ENCODE measurements at places on chromosomes 1 and 21.

DNA sequence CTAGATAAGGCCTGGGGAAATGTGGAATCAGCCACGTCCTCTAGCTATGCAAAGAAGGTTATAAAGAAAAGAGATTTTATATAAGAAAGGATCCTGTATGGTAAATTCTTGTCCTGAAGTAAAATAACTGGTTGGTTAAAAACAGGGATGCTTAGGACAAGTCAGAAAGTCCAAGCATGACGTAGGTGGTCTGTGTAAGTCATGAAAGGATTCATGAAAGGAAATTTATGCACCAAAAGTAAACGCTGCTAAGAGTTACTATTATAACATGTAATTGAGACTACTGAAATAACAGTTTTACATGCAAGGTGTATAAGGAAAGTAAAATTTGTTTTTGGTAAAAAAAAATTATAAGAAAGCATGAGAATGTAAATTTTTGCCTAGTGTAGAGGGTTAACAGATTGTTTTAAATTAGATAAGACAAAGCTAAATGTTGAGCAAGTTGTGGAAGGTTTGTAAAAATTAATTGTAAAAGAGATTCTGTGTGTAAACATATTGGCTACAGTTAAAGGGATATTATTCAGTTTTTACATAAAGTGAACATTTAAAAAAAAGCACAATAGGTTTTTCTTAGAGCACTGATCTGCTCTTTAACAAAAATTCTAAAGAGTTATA is 43.9 kb downstream of the PIGK start:
- DNase-seq = no peak

- DNase-seq = no peak
Observed at GRCh38 chr1:213429642-213430041, 378.6 kb downstream of the RPS6KC1 start.

DNA sequence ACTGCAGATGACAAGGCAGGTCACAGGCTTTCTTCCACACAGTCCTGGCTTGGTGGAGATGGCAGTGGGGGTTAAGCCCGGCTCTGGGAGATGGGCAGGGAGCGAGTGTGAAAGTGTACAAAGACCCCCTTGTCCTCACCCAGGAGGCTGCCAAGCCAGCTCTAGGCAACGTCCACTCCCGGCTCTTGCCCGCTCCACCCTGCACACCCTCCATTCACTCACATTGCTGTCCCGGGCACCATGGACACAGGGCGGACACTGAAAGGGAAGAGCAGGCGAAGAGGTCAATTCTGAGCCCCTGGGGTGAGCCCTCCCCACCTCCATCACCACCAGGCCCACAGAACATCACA is 8.9 kb downstream of the COL16A1 start:
- peak; percentile 47 for DNase-seq

DNA sequence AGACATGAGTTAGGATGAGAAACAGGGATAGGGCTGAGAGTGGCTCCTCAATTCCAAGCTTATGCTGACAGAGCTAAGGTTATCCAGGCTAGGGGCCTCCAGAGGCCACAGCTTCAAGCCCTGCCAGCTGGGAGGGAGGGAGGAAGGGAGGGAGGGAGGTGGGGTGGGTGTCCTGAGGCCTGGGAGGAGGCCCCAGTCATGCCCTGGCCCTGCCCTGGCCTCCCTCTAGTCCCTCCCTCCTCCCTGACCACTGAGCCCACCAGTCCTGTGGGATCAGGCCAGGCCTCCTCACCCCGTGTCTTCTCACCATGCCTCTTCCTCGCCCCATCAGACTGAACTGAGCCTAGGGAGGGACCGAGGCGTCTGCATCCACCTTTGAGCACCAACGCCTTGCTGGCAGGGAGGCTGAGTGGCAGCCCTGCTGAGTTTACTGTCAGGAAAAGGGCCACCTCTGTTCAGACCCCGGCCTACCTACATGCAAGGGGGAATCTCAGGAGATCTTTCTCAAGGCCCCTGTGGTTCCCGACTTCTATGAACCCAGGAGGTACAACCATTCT is 116.1 kb downstream of the NPHP4 start:
- no peak for DNase-seq

DNA sequence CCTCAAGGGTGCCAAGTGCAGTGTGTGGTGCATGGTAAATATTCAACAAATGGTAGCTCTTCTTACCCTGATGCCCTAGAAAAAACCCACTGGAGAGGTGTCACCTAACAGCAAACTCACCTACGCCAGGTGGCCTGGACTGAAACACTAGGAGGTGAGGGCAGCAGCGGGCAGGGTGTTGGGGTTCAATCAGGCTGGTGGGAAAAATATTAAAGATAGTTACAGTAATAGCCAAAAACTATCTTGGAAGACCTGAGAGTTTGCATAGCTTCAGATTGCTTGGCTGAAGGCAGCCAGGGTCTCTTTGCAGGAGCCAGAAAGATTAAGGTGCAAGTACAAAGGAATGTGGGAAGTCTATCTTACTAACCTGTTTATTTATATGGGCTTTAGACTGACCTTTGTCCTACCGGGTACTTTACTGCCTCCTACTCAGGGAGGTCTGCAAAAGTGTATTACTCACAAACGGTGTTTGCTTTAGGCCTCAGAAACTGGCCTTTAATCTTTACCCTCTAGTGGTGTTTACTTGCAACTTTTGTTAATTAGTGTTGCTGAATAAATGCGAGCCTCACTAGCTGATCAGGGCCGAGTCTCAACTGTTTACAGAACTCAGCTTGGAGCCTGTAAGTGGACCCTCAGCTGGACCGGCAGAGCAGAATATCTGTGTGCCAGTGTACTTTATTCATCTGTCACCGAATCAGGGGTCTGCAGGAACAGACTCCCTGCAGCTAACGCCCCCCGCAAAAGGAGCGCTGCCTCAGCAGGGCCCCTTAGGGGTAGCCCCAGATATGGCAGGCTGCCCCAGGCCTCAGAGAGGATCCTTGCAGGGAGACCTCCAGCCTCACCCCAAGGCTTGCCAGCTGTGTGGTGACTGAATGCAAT is 63.9 kb downstream of the SYF2 start:
- DNase-seq = no peak

GRCh38 chr1:94029130-94029993 is 91.6 kb downstream of the ABCA4 start:
- no peak for DNase-seq

DNA sequence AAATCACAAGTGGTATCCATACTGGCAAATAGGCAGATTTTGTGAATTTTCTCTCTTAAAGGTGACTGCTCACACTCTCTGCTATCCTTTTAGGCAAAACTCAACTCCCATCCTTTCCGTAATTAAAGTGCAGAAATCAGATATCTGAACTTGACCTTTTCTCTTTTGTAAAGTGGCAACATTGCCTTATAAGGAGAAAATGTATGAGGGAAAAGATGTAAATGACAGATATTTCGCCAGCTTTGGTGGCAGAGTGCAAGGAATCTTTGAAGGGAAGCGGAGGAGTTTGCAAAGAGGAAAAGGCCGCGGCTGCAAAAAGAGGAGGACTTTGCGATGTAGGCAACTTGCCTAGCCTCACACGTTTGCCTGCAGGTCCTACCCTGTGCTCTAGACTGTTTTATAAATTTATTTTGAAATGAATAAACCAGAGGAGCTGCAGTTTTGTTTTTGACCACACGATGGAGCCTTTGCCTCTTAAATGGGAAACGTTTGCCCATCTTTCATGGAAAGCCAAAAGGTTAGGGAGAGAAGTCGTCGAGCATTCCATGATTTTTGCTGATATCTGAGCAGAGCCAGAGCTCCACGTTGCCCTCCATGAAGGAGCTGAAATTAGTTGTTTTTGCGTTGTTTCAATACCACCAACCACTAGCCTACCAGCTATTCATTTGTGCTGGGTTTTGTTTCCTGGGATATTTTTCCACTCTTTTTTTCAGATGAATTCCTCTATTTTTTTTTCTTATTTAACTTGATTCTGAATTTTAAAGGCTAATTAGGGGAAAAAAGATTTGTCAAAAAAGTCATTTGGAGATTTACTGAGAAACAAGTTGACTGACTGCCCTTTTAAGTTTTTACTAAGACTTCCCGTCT is 242.3 kb downstream of the LMX1A start:
- DNase-seq = peak; percentile 35

- DNase-seq = no peak
Observed at GRCh38 chr21:41602531-41602930, 94.6 kb upstream of the TMPRSS2 start.

DNA sequence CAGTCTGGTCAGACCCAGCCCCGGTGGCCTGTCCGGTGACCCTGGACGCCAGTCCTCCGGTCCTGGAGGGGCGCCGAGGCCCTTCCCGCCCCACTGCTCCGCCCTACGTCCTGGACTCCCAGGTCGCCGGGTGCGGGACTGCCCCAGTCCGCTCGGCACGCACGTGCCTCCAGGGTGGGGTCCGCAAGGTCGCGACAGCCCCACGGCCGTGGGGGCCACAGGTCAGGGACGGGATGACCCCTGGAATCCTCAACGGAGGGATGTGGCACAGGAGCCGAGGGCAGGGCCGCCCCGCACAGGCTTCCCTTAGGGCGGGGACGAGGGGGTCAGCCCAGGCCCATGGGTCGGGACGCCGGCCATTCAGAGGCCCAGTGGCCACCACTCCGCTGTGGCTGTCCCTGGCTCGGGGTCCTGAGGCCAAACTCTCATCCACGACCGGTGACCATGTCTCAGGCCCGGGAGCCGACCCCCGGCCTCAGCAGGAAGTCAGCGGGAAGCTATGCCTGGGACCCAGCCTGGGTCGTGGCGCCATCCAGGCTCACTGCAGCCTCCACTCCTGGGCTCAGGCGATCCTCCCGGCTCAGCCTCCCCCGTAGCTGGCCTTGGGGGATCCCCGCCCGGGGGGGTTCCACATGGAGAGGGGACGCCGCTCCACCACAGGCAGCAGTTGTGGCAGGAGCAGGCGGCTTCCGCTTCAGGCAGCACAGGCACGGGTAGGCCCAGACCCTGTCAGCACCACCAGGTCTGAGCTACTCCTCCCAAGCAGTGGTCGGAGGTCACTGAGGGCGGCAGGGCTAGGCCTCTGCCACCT is 599 bp upstream of the TMEM240 start:
- no peak for DNase-seq

DNA sequence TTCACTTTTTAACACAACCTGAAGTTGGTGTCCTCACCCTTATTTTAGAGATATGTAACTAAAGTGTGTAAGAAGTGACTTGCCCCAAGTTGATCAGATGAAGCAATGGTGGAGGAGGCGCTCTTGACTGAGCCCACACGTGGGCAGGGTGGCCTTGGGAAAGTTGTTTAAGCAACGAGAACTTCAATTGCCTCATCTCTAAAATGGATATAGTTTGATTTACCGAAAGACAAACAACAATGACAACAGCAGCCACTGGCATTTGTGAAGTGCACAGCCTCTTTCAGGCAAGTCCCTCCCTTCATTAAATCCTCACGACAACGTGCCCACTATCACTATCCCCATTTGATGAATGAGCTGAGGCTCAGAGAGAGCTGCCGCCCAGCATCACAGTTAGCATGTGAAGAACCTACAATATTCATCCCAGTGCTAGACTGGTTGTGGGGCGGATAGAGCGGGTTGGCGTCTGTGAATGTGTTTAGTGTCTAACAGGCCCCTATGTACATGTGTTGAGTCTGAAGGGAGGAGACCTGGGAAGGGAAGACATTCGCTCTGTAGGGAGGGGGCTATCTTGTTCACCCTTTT is 3.0 kb downstream of the IL22RA1 start:
- no peak for DNase-seq

- peak; percentile 62 for DNase-seq
Observed at GRCh38 chr1:62068416-62068843, 126.2 kb upstream of the L1TD1 start.

GRCh38 chr1:165436994-165437393 is 7.9 kb downstream of the RXRG start:
- no peak for DNase-seq

GRCh38 chr1:66282343-66282852 is 251.6 kb upstream of the SGIP1 start:
- DNase-seq = no peak

GRCh38 chr1:203283597-203283996 is 21.7 kb upstream of the BTG2 start:
- no peak for DNase-seq

- no peak for DNase-seq
Observed at GRCh38 chr1:92583821-92584760, 97.4 kb upstream of the GFI1 start.

DNA sequence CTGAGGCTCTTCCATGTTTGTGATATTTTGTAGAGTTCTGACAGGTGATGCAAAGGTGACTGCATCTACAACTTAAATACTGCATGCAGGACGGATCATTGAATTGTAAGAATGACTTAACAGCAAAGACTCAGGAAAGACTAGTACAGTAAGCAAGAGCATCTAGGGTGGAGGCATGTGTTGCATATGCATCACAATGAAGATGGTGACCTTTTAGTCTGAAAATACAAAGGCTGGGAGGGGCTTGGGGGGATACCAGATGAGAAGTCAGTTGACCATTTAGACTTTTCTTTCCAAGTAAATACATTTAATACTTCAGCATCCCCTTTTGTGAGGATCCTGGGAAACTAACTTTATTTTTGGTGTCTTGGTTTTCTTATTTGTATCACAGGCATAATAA is 145.5 kb downstream of the NUF2 start:
- DNase-seq = no peak

DNA sequence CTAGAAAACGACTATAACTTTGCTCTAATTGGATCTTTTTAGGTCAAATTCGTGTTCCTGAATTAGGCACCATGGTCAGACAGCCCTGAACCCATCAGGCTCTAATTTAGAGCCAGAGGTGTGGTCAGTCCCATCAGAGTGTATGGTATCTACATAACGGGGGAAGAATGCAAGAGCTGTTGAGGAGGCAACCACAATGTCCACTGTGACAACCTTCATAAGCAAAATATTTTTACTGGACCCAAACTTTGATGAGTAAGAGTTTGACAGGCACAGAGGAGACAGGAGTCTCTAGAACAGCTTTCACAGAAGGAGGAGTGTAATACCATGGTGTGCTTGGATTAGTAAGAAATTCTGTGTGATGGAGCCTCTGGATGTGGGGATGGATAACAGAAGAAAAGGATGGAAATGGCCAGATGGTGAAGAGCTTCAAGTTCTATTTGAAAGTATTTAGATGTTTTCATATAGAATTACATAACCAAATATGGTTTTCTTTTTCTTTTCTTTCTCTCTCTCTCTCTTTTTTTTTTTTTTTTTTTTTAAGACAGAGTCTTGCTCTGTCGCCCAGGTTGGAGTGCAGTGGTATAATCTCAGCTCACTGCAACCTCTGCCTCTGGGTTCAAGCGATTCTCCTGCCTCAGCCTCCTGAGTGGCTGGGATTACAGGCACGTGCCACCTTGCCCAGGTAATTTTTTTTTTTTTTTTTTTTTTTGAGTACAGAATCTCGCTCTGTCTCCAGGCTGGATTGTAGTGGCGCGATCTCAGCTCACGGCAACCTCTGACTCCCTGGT is 24.9 kb downstream of the UBE2U start:
- no peak for DNase-seq

DNA sequence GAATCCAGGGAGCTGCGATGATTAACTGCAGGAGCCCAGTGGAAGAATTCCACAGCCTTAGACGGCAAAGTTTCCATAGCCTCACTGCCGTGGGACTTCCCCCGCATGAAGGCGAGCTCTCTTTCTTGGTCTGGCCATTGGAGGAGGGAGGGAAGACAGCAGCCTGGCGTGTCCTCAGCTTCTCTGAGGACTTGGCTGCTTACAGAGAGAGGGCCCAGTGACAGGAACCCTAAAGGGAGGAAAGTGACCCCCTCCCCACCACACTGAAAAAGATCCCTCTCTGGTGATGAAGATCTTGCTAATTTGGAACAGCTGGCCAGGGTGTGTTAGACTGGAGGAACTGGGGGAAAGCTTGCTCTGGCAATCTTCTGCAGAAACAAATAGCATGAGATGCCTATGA is 41.0 kb downstream of the ATP2B4 start:
- no peak for DNase-seq
